NCI-H524 treated with DMSO at 0.1 percent for 48 hours (cell line): ENCODE measurements at places on chromosomes 16 and 17.

GRCh38 chr16:79816081-79816497 is 215.6 kb upstream of the MAF start:
- no peak for DNase-seq

- DNase-seq, result peak; percentile 21
These were observed 913 bp upstream of the NOG start for GRCh38 chr17:56592487-56593085.

GRCh38 chr17:14506364-14506763 is 205.5 kb downstream of the HS3ST3B1 start:
- no peak for DNase-seq

GRCh38 chr17:1683459-1683858 is 1.2 kb downstream of the PRPF8 start:
- DNase-seq, result no peak

DNA sequence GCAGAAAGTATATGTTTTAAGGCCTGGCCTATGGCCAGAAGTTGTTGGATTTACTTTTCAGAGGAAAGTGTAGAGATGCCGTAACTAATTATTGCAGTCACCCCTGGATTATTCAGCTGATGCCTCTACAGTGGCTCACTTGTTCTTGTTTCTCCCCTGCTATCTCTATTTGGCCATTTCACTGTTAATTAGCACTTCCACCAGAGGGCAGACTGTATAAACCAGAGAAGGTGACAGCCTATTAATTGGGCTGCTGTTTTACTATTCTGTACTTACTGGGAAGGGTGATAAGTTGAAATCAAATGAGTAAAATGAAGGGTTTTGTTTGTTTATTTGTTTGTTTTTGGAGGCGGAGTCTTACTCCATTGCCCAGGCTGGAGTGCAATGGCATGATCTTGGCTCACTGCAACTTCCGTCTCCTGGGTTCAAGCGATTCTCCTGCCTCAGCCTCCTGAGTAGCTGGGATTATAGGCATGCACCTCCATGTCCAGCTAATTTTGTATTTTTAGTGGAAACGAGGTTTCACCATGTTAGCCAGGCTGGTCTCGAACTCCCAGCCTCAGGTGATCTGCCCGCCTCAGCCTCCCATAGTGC is 66.0 kb downstream of the CDK12 start:
- no peak for DNase-seq

DNA sequence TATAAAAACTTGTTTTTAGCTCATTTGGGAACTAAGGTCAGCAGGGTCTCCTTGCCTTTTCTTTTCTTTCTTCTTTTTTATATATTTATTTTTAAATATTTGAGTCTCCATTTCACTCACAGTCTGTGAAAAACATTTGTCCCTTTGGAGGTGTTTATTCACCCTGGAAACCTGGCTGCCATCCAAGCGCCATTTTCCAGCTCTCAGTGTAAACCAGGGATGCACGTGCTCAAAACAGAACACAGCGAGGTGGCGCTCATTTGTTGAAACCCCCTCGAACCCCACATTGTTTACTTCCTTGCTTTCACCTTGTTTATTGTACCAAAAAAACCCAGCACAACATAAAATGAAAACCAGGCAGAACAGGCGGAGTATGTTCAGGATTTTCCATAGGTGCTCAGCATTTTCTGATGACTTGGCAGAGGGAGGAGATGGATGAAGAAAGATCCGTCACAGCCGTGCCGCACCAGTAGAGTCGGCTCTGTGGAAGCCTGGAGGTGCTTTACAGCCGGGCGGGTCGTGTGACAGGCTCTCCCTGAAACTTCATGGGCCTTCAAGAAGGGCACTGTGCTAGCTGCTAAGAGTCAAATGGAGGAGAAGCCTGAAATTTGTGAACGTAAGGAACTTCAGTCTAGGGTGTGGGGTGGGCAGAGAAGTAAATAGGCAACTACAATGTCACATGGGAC is 284.4 kb downstream of the FOXL1 start:
- DNase-seq, result no peak

DNA sequence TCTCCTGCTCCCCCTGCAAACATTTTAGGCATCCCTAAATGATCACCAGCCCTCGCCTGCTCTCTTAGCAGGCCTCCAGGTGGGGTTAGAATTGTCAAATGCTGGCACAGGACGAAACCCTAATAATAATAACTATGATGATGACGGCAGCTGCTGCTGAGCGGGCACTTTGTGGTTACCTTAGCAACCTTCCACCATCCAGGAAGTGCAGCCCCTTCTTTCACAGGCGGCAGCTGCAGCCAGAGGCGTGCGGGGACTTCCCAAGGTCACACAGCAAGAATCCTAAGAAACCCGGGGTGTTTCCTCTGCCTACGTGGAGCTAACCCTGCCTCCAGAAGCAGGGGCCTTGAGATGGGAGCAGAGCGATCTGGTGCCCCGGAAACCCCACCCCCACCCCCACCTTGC is 22.4 kb upstream of the EIF1 start:
- DNase-seq, result peak; percentile 14

- DNase-seq, result no peak
These were observed 9.0 kb downstream of the TEKT5 start for GRCh38 chr16:10685709-10686108.

- DNase-seq, result no peak
These were observed 174.9 kb upstream of the WSCD1 start for GRCh38 chr17:5895276-5895675.

GRCh38 chr17:57597531-57598453 is 147.3 kb downstream of the CCDC182 start:
- DNase-seq, result peak; percentile 44

GRCh38 chr17:30091121-30091670 is 25.4 kb upstream of the NSRP1 start:
- DNase-seq, result peak; percentile 17

DNA sequence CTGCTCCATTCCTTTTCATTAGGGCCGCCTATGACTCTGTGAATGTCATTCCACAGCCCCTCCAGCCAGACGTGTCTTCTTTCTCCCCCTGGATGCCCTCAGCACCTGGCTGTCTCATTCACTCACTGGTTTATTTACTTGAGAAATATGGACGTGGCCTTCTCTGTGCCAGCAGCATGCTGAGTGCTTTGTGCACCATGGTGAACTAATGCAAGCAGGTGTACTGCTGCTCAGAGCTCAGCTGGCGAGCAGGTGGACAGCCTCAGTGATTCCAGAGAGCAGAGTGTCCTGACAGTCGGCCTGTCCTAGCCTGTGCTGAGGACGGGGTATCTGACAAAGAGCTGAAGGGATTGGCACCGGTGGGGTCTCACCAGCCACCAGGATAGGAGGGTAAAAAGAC is 96.7 kb downstream of the GNAO1 start:
- DNase-seq, result no peak

DNA sequence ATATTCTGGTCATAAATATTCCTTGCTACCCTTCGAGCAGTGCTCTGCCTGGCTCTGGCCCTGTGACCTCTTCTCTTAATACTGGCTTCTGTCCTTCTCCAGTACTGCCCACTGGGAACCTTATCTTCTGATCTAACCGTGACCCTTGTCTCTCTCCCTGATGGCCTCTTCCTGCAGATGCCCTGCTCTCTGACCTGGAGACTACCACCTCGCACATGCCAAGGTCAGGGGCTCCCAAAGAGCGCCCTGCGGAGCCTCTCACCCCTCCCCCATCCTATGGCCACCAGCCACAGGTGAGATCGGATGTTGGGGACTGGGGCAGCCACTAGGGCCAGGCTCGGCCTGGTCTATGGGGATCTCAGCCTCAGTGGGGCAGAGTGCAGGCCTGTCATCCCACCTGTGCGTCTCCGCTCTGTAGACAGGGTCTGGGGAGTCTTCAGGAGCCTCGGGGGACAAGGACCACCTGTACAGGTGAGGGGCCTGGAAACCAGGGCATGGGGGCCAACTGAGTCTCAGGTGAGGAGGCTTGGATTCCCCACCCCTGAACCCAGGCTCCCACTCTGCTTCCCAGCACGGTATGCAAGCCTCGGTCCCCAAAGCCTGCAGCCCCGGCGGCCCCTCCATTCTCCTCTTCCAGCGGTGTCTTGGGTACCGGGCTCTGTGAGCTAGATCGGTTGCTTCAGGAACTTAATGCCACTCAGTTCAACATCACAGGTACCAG is 1.5 kb downstream of the TGFB1I1 start:
- DNase-seq, result no peak

DNA sequence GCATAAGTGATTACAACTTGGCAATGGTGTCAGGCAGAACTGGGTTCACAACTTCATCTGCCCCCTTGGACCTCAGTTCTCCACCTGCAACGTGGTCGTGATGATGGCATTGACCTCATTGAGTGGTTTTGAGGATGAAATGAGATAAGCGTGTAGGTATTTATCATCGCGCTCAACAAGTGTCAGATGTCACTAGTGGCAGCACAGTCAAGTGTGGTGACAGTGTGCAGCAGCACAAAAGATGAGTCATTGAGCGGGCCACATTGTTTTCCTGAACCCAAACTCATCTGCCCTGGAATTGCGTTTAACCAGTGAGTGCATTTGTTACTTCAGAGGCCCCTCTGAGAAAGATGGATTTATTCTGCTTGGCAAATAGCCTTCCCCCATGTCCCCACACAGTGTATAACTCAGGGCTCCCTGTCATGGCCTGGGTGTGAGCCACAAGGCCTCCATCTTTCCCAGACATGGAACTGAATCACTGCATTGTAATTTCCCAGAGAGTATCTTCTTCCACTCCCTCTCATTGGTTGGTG is 20.9 kb downstream of the IRX3 start:
- DNase-seq, result no peak

- no peak for DNase-seq
These were observed 1.0 kb upstream of the EPN3 start for GRCh38 chr17:50531428-50532025.

- no peak for DNase-seq
These were observed 23.5 kb downstream of the NUP93 start for GRCh38 chr16:56753410-56753809.

GRCh38 chr17:74745548-74746177 is 2.8 kb upstream of the NHERF1 start:
- DNase-seq, result no peak

GRCh38 chr17:40190197-40191021 is 13.1 kb downstream of the RAPGEFL1 start:
- no peak for DNase-seq

GRCh38 chr16:73062001-73062616 is 14.2 kb upstream of the ZFHX3 start:
- no peak for DNase-seq

- DNase-seq, result no peak
These were observed 221.6 kb upstream of the CHMP6 start for GRCh38 chr17:80769936-80770625.

GRCh38 chr17:27315796-27316465 is 22.0 kb downstream of the WSB1 start:
- peak; percentile 33 for DNase-seq

- no peak for DNase-seq
These were observed 9.3 kb downstream of the ZACN start for GRCh38 chr17:76088041-76088867.

DNA sequence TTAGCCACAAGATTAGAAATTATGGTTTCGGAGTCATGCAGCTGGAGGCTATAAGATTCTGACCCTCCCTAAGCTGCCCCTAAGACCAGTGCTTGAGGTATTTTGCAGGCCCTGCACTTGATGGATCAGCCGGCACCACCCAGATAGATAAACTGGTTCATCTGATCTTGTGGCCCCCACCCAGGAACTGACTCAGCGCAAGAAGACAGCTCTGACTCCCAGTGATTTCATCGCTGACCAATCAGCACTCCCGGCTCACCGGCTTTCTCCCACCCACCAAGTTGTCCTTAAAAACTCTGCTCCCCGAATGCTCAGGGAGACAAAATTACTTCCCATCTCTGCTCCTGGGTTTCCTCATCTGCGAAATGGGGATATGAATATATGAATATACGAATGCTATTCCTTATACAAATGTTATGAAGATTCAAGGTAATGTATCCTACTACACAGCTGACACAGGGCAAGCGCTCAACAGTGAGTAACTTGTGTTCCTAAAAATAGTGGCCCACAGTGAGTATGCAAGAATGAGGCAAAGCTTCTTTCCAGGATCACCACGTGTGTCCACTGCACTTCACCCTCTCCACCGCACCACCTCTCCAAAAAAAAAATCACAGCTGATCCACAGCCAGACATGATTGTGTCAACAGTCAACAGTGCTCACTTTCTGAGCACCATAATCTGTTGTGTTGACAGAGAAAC is 33.3 kb upstream of the C16orf82 start:
- DNase-seq, result no peak

DNA sequence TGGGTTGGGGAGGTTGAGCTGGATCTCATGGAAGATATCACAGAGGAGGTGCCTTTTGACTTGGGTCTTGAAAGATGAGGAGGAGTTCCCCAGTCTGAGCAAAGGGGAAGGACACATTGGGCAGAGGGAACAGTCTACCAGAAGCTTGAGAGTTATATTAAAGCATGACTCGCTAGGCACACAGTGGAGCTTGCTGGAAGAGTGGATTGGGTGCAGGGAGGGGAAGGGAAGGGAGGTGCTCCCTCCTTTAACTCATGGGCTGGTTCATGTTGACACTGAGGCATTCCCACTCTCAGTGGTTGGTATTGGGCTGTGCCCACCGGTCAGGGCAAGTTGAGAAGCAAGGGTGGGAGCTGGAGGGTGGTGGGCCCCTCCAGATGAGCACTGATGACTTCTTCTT is 5.9 kb downstream of the TMEM98 start:
- no peak for DNase-seq

- DNase-seq, result no peak
These were observed 56.2 kb upstream of the DNAJA2 start for GRCh38 chr16:47029724-47030123.

DNA sequence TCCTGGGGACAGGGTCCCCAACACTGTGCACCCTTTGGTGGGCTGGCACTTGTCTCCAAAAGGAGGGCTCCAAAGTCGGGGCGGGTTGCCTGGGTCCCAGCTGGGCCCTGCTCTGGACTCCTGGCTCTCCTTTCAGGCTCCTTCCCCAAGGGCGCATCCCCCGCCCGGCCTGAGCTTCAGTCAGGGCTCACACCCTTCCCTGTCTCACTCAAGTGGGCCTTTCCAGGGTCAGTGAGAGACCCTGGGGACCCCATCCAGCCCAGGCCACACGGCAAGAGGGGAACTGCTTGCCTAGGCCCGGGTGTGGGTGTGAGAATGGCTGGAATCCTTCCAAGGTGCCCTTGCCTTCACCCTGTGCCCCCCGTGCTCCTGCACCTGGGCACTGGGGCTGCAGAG is 41.8 kb upstream of the SLC38A10 start:
- DNase-seq, result no peak

- DNase-seq, result no peak
These were observed 18.5 kb downstream of the CRAMP1 start for GRCh38 chr16:1630450-1631213.
